Stimulated activated CD8-positive, alpha-beta memory T cell treated with anti-CD3 and anti-CD28 coated beads, Interleukin-7, amount 100 ng/mL, for 1 hour (primary cell): ENCODE measurements at places on chromosomes 7 and 10.
A peak's percentile ranks its signal among the peaks of the same experiment; 100 is the strongest.

DNA sequence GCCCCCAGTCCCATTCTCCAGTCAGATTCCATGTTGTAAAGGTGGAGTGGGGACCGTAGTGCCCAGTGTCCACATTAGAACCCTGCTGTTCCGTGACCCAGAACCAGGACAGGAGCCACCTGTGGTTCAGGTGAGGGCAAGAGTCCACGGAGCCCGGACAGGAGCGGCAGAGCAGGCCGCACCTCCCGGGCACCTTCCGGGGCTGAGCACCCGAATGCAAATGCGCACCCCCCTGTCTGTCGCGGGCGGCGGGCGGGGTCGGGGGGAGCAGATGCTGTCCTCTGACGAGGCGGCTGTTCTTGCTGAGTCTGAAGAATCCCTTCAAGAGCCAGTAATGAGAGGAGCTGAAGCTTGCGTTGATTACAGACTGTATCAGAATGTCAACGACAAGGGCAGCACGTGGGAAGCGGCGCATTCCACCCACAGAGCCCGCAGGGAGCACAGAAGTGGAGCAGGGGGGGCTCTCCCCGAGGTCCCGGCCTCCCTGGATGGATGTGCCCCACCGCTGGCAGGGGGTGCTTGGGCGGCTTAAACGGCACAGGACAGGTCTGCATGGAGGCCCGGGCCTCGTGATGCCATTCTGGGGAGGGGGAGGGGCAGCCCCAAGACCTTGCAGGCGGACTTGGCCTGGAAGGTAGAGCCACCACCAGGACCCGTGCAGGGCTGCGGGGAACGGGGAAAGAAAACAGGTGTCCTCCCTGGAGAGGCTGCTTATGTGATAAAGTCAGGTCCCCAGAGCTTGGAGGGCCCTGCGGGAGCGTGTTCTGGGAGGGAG, 407.5 kb upstream of the RNF32 start:
- no peak for DNase-seq

DNA sequence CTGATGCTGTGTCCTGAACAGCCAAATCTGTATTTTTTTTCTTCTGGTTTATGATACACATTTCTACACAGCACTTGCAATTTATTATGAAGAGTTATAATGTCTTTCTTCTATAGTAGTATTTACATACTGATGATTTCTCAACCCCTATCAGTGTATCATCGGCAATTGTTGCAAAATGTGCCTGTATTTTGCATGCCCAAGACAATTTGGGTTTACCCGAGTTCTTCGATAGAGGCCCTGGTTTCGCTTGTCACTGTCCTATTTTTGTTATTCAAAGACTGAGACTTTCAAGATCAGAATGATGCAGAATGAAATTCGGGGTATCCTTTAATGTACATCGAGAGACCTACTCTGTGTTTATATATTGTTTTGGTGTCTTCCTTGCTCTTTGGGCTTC, 184.5 kb upstream of the PRSS58 start:
- no peak for DNase-seq

DNA sequence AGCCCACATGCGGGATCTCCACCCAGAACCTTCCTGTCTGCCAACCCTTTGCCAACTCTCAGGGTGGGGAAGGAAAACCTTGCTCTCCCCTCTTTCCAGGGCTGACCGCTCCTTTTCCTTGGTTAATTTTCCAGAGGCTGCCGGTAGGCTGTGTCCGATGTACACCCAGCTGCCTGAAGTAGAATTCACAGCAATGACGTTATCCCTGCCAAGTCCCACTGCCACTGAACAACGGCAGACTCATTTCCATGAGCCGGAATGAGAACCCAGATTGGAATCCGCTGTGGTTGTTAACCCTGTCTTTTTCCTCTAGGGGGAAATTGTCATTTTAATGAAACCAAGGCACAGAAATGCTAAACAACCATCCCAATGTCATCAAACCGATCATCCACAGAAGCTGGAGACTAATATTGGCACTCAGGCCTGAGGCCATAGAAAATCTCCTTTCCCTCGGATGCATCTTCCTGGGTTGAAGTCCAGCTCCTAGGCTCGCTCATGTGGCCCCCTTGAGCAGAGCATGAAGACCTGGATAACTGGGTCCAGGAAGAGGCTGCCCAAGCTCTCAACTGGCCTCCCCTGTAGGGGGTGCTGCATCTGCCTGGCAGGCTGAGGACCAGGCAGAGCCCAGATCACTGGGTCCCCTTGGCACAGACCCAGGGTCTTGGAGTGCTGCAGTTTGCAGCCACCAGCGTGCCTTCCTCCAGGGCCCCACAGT, 30.4 kb downstream of the KLRG2 start:
- no peak for DNase-seq

- no peak for DNase-seq
Measured at GRCh38 chr7:102152672-102153598, 133.7 kb upstream of the SH2B2 start.

DNA sequence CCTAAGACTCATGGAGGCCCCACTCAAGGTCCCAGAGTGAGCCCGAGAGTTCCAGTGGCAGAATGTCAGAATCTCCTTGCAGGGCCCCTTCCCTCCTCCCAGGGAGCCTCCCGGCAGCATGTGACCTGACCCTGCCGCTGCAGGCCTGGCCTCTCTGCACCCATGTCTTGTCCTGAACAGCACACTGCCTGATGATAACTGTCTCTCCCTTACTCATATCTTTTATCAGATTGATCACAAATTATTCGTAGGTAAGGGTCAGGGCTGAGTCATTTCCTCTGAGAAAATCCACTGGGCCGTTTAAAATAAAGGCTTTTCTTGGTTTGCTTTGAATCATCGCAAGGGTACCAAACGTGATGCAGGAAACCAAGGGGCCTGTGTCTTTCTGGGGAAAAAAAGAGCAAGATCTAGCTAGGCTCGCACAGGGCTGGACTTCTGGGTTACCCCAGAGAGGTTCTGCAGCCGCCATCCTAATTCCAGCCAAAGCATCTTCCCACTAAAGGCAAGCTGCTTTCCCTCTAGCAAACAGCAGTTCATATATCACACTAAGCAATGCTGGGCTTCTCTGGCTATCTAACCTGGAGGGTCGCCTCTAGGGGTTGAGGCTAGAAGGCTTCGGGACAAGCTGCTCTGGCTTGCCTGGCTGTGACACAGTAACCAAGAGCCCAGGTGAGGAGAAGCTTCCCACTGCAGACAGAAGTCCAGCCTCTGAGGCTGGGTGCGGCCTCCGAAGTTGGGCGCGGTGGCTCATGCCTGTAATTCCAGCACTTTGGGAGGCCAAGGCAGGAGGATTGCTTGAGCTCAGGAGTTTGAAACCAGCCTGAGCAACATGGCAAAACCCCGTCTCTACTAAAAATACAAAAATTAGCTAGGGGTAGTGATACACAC, 104.9 kb downstream of the SPDYE5 start:
- DNase-seq, result no peak

DNA sequence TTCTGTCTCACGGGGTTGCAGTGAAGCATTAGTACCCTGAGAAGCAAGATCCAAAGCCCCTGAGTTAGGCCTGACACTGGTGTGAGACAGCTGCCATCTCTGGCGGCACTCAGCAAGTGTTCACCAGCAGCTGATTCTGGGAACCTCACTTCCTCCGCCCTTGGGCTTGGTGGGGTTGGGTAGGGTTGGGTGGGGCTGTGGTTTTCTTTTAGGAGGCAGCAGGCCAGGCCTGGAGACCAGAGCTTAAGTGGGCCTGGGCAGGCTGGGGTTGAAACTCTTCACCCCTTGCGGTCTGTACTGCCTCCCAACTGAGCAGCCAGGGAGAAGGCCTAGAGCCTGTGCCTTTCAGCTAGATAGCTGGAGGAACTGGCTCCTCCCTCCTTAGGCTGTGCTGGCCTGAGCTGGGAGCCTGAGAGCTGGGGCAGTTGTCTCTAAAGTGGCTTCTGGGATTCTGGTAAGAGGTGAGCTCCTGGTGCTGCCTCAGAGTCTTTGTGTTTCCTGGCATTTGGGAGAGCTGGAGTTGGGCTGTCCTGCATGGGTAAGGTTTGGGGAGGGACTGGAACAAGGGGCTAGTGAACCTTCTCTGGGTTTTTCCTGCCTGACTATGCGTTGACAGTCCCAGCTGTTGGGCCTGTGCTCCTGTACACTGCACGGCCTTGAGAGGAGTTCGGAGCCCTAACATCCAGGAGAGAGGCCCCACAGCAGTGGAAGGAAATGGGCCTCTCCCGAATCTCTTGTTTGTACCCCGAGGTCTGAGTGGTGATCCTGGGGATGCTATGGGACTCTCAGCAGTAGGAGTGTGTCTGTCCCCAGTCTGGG, 5.1 kb downstream of the TSPAN14 start:
- DNase-seq, result peak; percentile 42
